ENCODE measurements at places on chromosomes 2 and 18. TPM values are rescaled to one million over a fixed set of nuclear protein-coding genes. Genes with fewer than 3 reads are reported as not detected.

Gene RNF149
- 36.6 TPM for total RNA-seq

Gene GPR39
- not detected for total RNA-seq

Gene FAM237A
- total RNA-seq, result not detected

Gene SPAST
- total RNA-seq, result 11.4 TPM

All from epithelial cell of alveolus of lung (primary cell).